GM23248 (cell line): ENCODE measurements at places on chromosomes 6 and 20. TPM values are rescaled to one million over a fixed set of nuclear protein-coding genes. Genes with fewer than 3 reads are reported as not detected.

Gene SULF2
- total RNA-seq: 5.6 and 10.5 TPM in 2 replicates

Gene OR2J2
- total RNA-seq: not detected in 2 replicates

Gene ADGRF4
- total RNA-seq: 0.11 TPM in 1 of 2 replicates, not detected in the other

Gene ANKRD66
- total RNA-seq: not detected in 2 replicates

Gene AAR2
- total RNA-seq: 31.0 and 34.3 TPM in 2 replicates

Gene ASIP
- total RNA-seq: not detected in 2 replicates

Gene NOX3
- not detected in 2 replicates for total RNA-seq

Gene MROH8
- 0.25 and 4.2 TPM in 2 replicates for total RNA-seq

Gene ORC3
- total RNA-seq: 34.7 and 35.3 TPM in 2 replicates

Gene ULBP1
- 5.8 and 6.1 TPM in 2 replicates for total RNA-seq

Gene FAM120B
- 12.0 and 17.1 TPM in 2 replicates for total RNA-seq

Gene PSORS1C2
- total RNA-seq: not detected in 2 replicates

Gene RIMS1
- total RNA-seq: 9.7 and 10.6 TPM in 2 replicates

Gene TRIM15
- not detected in 2 replicates for total RNA-seq

Gene MAPK13
- total RNA-seq: 3.0 and 6.6 TPM in 2 replicates

Gene NNAT
- total RNA-seq: not detected in 2 replicates

Gene EYA4
- not detected in 2 replicates for total RNA-seq

Gene MAN1A1
- 31.4 and 33.4 TPM in 2 replicates for total RNA-seq

Gene STMND1
- not detected in 2 replicates for total RNA-seq

Gene GRM1
- total RNA-seq: not detected in 2 replicates

Gene HLA-DOA
- total RNA-seq: not detected in 2 replicates

Gene MLN
- total RNA-seq: not detected in 2 replicates

Gene LCA5
- total RNA-seq: 2.7 and 4.2 TPM in 2 replicates

Gene TFAP2A
- total RNA-seq: 1.9 and 2.5 TPM in 2 replicates

Gene PSMA7
- 268 and 308 TPM in 2 replicates for total RNA-seq

Gene ATP9A
- 14.2 and 15.9 TPM in 2 replicates for total RNA-seq
